Daoy (cell line): ENCODE measurements at places on chromosomes 5 and 9.

DNA sequence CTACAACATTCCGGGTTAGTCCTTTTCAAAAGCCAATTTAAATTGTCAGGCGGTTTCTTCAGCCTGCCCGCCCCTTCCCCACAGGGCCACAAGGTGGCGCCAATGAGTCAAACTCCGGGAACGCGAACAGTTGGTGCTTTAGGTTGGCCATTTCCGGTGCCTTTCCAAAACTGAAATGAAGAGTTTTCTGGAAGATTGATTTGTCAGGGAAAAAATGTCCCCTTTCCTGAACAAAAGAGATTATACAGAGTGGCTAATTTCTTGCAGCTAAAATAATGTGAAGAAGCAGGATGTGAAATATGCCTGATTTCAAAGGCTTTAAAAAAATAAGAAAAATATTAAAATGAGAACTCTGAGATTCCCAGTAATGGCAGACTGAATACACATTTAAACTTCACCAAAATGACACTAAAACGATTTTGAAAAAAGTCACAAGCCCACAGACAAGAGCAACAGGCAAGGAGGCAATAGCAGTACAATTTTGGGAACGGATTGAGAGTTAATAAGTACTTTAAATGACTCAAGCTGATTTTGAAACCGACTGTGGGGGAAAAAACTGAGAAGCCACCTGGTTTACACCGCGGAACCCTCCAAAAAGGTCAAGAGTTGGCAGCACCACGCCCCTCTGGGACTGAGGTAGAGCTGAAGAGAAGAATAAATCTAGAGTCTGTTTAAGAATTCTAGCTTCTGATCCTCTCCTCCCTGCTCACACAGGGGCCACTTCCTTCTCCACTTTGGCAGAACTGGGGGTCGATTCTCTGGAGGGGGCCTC lies 45.7 kb downstream of the SLC46A2 start:
- peak; percentile 82 for DNase-seq

GRCh38 chr9:96141128-96141474 lies 160.9 kb downstream of the HSD17B3 start:
- no peak for DNase-seq

GRCh38 chr5:115813719-115814118 lies 2.7 kb downstream of the CDO1 start:
- no peak for DNase-seq

DNA sequence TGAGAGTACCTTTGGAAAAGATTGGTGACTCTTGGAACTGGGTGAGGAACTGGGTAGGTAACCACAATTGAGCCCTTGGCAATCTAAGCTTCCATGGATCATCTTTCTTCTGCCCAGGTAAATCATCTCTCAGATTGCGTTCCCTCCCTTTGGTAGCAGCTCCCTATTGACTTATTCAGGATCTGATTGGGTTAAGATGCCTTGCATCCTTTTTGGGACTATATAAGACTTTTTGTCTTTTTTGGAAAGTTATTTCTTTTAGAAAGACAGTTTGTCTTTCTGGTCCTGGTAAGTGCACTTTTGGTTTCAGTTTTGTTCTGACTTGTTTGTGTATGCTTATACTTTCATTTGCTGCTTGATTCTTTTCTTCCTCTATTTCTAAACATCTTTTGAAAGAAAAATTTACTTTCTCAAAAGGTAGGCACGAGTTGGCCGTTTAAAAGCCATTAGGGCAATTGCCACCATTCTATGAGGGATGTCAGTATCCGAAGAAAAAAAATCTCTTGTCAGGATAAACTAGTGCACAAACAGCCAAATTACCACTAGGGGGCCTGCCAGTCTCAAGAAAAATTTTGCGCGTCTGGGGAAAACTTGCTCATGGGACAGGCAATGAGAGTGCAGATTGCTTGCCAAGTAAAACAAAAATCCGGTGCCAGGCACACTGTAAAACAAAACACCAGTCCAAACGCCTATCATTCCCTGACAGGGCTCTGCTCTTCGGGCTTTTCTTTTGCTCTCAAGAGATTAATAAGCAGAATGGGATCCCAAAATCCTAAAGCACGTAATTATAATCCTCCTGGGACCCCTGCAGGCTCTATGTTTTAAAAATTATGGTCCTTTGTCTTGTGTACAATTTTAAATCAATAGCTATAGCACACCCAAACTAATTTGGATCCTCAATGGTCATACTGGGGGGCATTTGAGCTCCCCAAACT lies 12.8 kb downstream of the OR1J1 start:
- peak; percentile 86 for DNase-seq

DNA sequence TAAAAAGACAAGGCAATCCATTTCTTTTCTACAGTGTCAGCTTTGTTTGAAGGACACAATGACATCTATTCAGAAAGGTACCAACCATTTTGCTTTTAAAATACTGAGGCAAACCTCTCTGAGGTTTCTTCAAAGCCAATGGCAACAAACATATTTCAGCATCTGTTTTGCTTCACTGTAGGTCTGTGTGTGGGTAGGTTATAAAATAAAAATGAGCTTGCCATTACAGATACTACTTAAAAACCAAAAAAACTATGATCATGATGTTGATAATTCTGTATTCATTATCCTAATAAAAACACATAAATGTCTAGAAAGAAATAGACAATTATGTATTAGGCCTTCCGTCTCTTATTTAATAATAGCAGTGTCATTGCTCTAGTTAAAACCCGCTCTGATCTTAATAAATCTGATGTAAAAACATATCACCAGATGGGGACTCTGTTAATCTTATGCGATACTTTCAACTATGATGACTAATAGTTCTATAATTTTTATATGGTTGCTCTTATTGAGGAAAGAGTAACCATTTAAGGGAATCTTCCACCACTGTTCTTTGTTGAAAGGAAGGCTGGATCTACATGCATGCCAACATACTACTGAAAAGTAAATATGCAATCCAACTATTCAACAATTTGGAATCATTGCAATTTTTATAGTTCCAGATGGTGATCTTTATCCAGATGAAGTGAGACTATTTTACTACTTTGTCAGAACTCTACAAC lies 647.2 kb downstream of the PDE4D start:
- DNase-seq: no peak
